Activated CD4-positive, alpha-beta memory T cell treated with anti-CD3 and anti-CD28 coated beads, Interleukin-2, amount 10 ng/mL, durations not matched to agents 7 days and 5 days (primary cell): ENCODE measurements at places on chromosomes 5 and 9. TPM values are rescaled to one million over a fixed set of nuclear protein-coding genes. Genes with fewer than 3 reads are reported as not detected.

GRCh38 chr5:32230356-32231099 lies 56.4 kb upstream of the GOLPH3 start:
- H3K27ac ChIP-seq = no peak overlapping the region
- H3K27me3 ChIP-seq = no peaks in the 10 kb centered on the region
- peaks cover 40% of the 10 kb centered on the region for H3K36me3 ChIP-seq
- H3K4me1 ChIP-seq = peaks cover 8% of the 10 kb centered on the region
- H3K4me3 ChIP-seq = no peak overlapping the region

The FREM1 gene
- total RNA-seq = not detected

The QSOX2 gene
- total RNA-seq = 13.4 TPM

DNA sequence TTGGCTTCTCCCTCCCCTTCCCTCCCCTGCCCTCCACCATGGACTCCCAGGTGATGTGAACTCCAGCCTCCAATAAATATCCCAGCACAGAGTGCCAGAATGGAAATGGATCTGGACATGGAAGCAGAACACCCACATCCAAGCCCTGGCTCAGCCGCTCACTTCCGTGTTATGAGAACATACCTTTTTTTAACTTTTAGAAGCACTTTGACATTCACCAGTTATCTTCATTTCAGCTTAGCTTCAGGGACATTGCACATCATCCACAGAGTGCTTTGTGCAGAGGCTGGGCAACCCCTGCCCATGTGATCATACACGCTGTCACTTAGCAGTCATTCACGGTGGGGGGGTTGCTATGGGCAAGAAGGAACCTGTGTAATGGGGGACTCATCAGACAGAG lies 9.1 kb downstream of the AFAP1L1 start:
- H3K4me1 ChIP-seq = no peaks in the 10 kb centered on the region
- peaks cover 43% of the 10 kb centered on the region for H3K27me3 ChIP-seq
- no peak overlapping the region for H3K4me3 ChIP-seq
- no peaks in the 10 kb centered on the region for H3K36me3 ChIP-seq
- H3K27ac ChIP-seq = no peak overlapping the region
- DNase-seq = no peak

The CCDC192 gene
- total RNA-seq = not detected

DNA sequence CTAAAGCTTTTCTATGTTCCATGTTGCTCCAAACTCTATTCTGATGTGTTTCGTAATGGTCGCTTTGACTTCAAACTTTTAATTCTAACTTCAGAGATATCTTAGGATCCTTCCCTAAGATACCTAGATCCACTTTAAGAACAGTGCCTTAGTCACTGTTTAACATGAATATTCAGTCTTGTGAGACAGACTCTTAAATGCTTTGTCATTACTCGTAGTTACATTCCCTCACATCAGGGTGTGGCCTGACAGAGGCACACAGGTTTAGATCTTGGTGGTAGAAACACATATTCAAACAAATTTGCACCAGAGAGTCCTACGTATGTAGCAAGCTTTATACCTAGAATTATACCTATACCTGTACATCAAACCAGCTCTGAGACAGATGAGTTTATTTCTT lies 687.0 kb upstream of the C9orf72 start:
- no peak overlapping the region for H3K4me3 ChIP-seq
- H3K36me3 ChIP-seq = no peaks in the 10 kb centered on the region
- no peak overlapping the region for H3K27ac ChIP-seq
- H3K27me3 ChIP-seq = no peaks in the 10 kb centered on the region
- H3K4me1 ChIP-seq = no peaks in the 10 kb centered on the region

The PCDHA9 gene
- total RNA-seq = not detected

DNA sequence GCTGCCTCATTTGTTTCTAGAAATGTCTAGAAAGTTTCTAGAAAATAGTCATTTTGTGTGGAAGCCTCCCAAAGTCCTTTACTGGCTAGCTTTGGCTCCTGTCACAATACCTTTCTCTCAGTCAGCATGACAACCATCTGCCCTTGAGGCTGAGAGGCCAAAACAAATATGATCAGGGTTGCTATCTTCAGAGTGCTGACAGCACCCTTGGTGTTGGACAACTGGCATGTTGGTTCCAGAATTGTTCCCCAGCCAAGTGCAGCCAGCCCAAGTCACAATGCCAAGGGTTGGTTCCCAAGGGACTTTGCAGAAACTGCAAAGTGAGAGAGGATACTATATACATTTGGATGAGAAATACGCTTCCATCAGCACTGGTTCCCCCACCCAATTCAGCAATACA lies 140.9 kb upstream of the GAS1 start:
- no peak overlapping the region for H3K4me3 ChIP-seq
- no peaks in the 10 kb centered on the region for H3K27me3 ChIP-seq
- no peaks in the 10 kb centered on the region for H3K36me3 ChIP-seq
- H3K27ac ChIP-seq = no peak overlapping the region
- DNase-seq = no peak

DNA sequence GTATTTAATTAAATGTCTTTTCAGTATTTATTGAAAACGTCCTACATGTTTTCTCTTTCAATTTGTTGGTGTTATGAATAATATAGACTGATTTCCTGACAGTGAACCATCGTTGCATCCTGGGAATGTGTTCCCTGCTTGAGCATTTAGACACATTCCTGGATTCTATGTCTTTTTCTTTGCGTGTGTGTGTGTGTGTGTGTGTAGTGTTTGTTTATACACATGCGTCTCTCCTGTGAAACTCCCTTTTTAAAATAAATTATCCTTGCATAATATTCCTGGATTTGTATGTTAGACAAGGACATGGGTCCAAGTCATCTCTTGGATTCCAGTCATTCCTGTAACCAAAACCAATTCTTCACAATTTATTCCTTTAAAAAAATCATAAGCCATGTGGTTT lies 153.4 kb downstream of the HSPA4 start:
- H3K4me1 ChIP-seq = no peaks in the 10 kb centered on the region
- H3K4me3 ChIP-seq = no peak overlapping the region
- DNase-seq = no peak
- peaks cover 10% of the 10 kb centered on the region for H3K27me3 ChIP-seq

- H3K36me3 ChIP-seq = no peaks in the 10 kb centered on the region
- H3K4me1 ChIP-seq = no peaks in the 10 kb centered on the region
- H3K4me3 ChIP-seq = no peak overlapping the region
- H3K27me3 ChIP-seq = no peaks in the 10 kb centered on the region
- no peak overlapping the region for H3K27ac ChIP-seq
- no peak for DNase-seq
Observed at GRCh38 chr5:84779186-84779585, 394.5 kb upstream of the EDIL3 start.

The LRRC19 gene
- not detected for total RNA-seq

DNA sequence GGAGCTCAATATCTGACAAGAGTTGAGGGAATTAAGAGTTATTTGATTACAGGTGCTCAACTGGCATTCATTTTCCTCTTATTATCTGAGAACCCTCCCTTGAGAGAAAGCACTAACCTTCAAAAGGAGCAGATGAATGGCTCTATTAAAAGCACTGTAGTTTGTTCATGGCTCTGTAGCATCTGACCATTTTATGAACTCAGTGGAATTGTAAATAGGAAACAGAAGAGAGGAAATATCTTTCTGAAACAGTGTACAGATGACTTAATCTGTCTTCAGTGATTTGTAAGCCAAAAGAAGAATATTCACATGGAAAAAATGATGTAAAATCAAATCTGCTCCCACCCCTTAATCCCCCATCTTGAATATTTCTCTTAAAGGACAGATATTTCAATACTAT lies 810.4 kb upstream of the GRAMD2B start:
- H3K4me1 ChIP-seq = no peaks in the 10 kb centered on the region
- DNase-seq = no peak
- H3K27me3 ChIP-seq = no peaks in the 10 kb centered on the region
- H3K36me3 ChIP-seq = no peaks in the 10 kb centered on the region

The SNAPC4 gene
- 8.8 TPM for total RNA-seq

The FYB1 gene
- total RNA-seq = 260 TPM

DNA sequence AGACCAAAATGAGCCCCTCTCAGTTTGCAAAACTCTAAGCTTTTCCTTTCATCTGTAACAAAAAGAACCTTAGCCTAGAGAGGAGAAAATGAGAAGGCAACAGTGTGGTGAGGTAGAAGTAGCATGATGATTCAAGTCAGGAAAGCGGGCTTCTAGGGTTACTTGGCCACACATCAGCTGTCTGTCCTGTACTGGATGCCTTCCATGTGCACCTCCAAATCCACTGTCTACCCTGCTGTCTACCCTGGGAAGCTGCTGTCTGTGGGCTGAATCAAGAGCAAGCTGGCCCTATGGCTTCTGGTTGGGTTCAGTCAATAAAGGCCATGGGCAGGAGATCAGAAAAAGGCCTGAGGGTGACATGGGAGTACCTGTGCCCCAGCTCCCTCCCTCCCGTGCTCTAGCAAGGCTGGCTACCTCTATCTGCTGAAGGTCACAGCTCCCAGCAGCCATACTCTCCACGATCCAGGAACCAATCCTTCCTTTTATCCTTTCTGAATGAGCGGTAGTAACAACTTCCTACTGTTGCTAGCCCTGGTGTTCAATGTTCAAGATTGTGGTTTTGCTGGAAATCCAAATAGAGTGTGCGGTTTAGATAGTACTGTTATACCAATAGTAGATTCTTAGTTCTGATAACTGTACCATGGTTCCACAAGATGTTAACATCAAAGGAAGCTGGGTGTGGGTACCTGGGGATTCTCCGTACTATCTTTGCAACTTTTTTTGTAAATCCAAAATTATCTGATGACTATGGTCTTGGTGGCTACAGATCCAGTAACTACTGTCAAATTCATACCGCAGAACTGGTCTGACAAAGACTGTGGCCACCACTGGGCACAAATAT lies 191.0 kb downstream of the ESM1 start:
- H3K4me1 ChIP-seq = peaks cover 46% of the 10 kb centered on the region
- peak overlapping the region; percentile 69 for H3K27ac ChIP-seq
- peak; percentile 36 for DNase-seq
- peaks cover 42% of the 10 kb centered on the region for H3K36me3 ChIP-seq

GRCh38 chr5:177984584-177985206 lies 11.3 kb downstream of the PROP1 start:
- DNase-seq = no peak
- H3K27ac ChIP-seq = no peak overlapping the region
- no peaks in the 10 kb centered on the region for H3K36me3 ChIP-seq
- H3K4me1 ChIP-seq = peaks cover 4% of the 10 kb centered on the region

The TRPM3 gene
- not detected for total RNA-seq

DNA sequence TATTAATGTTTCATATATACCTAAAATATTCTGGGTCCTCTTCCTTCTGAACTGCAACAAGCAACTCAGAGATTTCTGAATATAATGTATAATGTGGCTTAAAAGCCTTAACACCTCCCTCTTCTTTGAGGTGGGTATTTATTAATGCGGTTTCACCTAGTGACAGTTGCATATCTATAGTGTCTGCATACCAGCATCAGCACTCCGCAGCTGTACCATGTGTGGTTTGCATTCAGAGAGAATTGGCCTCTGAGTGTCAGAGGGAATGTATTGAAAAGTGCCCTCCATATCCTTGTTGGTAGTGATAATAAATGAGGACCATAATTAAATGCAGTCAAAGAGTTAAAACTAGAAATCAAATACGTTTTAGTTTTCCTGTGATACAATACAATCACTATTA lies 256.6 kb upstream of the ARRDC3 start:
- H3K27ac ChIP-seq = no peak overlapping the region
- no peaks in the 10 kb centered on the region for H3K36me3 ChIP-seq
- H3K27me3 ChIP-seq = no peaks in the 10 kb centered on the region
- H3K4me1 ChIP-seq = no peaks in the 10 kb centered on the region
- H3K4me3 ChIP-seq = no peak overlapping the region

- no peak for DNase-seq
- H3K27ac ChIP-seq = no peak overlapping the region
- no peaks in the 10 kb centered on the region for H3K36me3 ChIP-seq
- no peaks in the 10 kb centered on the region for H3K4me1 ChIP-seq
Observed at GRCh38 chr5:10519729-10520128, 44.1 kb upstream of the ANKRD33B start.

DNA sequence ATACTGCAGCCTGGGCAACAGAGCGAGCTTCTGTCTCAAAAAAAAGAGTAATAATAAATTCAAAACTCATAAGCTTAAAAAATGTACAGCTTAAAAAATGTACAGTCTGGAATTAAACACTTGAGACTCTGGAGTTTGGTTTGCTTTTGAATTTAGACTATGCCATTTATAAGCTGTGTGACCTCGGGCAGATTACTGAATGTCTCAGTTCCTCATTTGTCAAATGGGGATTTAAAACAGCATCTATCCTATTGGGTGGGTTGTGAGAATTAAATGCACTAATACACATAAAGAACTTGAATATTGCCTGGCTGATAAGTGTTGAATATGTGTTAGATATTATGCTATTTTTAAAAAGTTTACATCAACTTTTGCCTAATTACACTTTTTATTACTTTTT lies 98.4 kb downstream of the SCAMP1 start:
- H3K4me3 ChIP-seq = no peak overlapping the region
- H3K27me3 ChIP-seq = no peaks in the 10 kb centered on the region
- H3K36me3 ChIP-seq = peaks cover 15% of the 10 kb centered on the region
- no peak overlapping the region for H3K27ac ChIP-seq
- H3K4me1 ChIP-seq = peaks cover 3% of the 10 kb centered on the region
- no peak for DNase-seq

DNA sequence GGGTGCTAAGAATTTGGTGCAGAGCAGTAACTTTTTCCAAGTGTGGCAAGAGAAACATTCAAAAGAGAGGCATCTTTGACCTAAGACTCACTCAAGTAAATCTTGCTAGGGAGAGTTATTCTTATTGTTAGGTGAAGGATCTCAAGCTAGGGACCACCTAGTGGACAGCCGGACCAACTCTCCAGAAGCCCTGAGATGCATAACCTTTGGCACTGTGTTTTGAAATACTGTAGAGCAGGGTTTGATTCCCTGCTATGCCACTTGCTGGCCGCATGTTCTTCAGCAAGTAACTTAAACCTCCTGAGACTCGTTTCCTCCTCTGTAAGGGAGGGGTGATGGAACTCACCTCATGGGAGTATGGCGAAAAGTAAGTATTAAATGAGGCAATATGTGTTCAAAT lies 336.1 kb upstream of the ADAMTSL1 start:
- DNase-seq = no peak
- H3K4me3 ChIP-seq = no peak overlapping the region
- H3K27ac ChIP-seq = no peak overlapping the region
- no peaks in the 10 kb centered on the region for H3K4me1 ChIP-seq
- no peaks in the 10 kb centered on the region for H3K36me3 ChIP-seq

GRCh38 chr5:100539519-100539918 lies 4.3 kb downstream of the FAM174A start:
- DNase-seq = no peak
- peaks cover 18% of the 10 kb centered on the region for H3K4me1 ChIP-seq
- H3K27me3 ChIP-seq = no peaks in the 10 kb centered on the region

DNA sequence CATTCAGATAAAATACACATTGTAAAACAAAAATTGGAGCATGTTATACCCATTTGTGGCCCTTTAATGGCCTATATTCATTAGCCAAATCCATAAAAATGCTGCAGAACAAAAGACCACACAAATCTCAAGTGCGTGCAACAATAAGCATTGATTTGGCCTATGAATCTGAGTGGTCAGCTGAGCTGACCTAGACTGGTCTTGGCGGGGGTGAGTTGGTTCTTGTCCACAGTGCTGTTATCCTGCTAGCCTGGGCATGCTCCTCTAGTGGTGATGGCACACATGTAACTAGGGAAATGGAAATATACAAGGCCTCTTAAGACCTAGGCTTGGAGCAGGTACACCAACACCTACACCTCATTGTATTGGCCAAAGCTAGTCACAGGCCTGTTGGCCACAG lies 122.2 kb upstream of the TBCA start:
- H3K27me3 ChIP-seq = no peaks in the 10 kb centered on the region
- no peak overlapping the region for H3K4me3 ChIP-seq
- no peak overlapping the region for H3K27ac ChIP-seq
- no peaks in the 10 kb centered on the region for H3K4me1 ChIP-seq
- no peak for DNase-seq
